ENCODE measurements at places on chromosomes 7 and 10.

DNA sequence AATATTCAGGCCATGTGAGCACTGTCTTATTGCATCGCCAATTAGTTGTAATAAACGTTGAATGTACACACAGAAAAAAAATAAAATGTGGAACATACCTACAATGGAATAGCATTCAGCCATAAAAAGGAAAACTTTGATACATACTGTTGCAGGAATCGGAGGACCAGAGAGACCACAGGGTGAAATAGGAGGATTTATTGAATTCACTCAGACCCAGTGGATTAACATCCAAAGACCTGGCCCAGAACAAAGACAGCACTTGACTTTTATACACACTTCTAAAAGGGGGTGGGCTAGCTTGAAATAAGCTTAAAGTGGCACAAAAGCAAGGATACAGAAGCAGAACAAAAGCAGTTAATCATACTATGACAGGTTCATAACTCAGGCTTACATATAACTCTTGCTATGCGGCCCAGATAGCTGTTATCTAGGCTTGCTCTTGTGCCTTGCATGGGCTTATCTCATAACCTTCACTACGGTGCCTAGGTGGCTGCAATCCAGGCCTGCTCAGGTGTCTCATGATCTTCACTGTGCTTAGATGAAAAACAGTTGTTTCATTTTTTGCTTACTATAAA lies 292.2 kb upstream of the TAC1 start:
- no peak for DNase-seq

DNA sequence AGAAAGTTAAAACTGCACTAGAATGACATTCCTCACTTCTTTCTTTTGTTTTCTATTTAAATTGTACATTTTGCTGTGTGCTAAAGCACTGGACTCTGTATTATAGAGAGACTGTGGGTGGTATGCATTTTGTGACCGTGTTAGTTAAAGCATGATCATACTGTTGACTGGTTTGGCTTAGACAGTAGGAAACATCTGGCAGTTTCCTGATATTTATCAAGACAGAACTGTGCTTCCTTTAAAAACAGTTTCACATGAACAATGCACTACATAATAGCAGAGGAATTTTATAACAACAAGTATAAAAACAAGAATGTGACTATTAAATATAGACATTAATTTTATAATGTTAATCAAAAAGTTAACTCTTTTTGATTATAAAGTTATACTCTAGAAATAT lies 23.1 kb downstream of the GNG11 start:
- DNase-seq, result no peak

DNA sequence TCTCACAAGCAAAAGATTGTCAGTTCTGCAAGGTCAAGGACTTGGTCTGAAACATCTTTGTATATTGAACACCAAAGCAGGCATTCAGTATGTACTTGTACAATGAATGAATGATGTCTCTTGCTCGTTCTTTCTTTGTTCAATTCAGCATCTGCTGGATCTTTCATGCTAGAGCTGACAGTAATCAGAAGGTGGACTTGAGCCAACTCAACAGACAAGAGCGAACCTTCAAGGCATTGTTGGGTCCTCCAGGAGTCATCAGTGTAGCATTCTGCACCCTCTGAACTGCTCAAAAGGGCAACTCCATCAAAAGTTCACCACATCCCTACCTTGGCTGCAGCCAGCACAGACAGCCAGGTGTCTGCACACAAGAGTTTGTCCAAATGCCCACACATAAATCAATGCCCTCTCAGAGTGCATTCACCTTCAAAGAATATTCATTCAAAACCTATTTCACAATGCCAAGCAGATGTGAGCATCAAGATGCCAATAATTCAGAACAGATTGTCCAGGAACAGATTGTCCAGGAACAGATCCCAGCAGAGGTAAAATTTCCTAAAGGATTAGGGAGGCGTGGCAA lies 386.7 kb downstream of the CALN1 start:
- no peak for DNase-seq

GRCh38 chr7:217781-218180 lies 25.4 kb downstream of the FAM20C start:
- DNase-seq, result no peak

DNA sequence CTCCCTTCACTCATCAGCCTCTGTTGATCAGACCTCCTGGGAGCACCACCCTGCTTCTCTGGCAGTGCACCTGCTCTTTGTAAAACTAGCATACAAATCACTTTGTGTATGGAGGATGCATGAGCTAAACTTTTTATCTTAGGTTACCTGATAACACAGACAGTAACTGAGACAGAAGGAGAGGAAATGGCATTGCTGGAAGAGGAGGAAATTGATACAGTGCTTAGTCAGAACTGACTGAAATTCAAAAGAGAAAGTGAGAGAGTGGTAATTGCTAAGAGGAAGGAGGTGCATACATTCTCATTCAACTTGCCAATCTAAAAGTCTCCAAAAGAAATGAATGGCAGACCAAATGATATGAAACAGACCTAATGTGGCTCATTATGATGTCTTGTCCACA lies 1120.7 kb downstream of the GATA3 start:
- no peak for DNase-seq

All from stimulated activated naive CD4-positive, alpha-beta T cell (primary cell).